T-cell (primary cell): ENCODE measurements at places on chromosomes 5 and 9. TPM values are rescaled to one million over a fixed set of nuclear protein-coding genes. Genes with fewer than 3 reads are reported as not detected.

- DNase-seq: no peak
Observed at GRCh38 chr5:15570491-15570890, 70.5 kb downstream of the FBXL7 start.

MORN5 gene
- not detected for total RNA-seq

DNA sequence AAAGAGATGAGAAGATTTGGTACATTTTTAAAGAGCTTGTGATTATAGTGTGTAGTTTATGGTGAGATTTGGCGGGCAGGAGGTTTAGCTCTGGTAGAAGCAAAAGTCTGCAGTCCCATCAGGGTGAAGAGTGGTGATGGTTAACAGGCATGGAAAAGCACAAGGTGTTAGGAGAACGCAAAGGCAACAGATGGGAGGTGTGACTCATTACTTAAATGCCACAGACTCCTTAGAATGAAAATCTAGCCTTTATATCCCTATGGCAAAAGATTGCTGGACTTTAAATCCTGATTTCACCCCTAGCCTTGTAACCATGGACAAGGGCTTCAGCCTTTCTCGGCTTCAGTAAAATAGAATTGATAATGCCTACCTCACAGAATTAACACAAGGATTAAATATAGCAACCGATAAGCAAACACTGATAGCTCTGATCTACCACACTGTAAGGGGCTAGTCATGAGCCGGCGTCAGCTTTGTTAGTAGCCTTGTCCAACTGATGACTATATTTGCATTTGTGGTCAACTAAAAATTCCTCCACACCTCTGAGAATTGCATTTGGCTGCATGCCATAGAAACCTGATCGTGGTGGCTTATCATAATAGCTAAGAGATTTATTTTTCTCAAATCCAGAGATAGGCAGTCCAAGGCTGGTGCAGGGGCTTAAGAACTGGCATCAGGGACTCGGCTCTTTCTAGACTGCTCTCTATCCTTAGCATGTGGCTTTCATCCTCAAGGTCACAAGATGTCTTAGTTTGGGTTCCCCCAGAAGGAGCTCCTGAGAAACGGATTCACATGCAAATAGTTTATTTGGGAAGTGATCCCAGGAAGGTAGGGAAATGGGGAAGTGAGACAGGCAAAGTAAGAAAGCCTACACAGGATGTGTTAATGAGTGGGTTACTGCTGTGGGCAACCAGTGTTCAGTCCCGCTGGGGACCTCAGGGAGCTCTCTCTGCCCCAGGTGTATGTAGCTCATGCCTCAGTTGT, 19.6 kb downstream of the MFAP3 start:
- DNase-seq: no peak

DNA sequence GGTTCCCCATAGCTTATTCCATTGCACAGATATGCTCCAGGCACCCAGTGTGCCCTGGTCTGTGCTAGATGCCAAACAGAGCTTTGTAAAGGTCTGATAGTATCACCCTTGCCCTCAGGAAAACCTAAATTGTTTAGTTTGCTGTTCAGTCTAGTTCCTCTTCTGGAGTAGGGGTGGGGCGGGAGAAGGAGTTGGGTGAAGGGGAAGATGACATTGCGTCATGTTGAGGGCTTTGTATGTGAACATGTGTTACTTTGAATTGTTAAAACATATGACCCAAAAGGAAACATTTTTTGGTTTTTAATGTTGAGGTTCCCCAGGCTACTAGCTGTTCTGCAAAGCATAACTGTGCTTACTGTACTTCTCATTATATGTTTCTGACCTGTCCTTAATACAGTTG, 40.6 kb downstream of the HACD4 start:
- no peak for DNase-seq

DNA sequence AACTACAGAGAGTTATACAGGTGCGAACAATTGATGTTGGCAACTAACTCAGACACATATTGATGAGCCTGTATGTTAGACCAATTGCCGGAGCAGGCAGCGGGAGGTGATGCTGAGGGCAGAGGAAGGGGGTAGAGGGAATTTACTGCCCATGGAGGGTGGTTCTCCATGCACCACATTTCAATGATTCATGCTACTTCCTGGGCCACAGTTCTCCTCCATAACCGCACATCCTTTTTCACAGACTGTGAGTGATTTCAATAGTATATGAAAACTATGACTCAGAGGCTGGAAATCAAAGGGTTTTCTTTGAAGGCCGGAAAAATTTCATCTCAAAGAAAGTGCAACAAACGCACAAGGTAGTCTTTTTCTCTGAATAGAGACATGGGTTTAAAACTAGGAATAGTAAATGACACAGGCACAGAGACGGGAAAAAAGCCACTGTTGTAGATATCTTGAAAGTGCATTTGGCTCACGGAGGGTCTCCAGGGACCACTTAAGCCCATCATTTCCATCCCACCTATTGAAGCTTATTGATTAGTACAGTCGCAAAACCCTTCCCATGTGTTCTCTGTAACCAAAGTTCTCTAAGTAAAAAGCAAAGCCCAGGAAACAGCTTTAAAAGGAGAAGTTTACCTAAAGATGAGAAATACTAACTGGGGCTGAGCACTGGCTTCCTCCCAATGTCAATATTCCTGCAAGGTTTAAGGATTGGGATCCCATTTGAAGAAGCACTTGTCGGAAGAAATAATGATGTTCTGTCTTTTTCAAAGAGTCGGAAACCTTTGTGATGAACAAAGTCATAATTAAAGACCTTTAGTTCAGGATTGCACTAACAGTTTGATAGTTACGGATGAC, 28.0 kb upstream of the ADAM19 start:
- DNase-seq: peak; percentile 42

DNA sequence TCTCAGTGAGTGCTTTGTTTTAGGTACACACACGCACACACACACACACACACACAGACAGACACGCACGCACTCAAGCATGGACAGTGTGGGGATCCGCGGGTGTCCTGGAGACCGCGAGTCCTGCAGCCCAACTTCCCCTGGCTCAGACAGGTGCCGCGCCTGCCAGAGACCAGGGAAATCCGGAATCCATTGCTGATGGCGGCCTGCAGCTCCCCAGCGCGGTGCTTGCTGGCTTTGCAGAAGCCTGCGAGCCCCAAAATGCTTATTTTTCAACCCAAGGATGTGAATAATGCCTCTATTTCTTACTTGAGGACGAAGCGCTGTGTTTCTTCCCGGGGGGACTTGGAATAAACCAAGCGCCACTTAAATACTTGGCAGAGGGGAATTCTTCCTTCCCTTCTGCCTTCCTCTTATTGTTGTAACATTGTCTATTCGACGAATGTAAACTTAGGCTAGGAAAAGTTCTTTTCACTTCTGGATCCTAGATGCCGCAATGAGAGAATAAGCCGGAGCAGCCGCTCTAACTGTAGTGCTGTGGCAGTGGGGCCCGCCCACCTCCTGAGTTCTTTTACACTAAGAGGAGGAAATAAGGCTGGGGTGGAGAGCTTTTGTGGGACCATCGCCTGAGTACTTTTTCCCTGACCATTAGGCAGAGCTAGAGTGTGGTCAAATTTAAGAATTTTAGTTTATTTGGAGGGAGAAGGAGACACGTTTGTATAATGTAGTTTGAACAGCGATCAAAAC, 802 bp downstream of the ITGA2 start:
- DNase-seq: peak; percentile 18

GRCh38 chr9:69433392-69433791, 108.4 kb downstream of the ENTREP1 start:
- DNase-seq: no peak

PCDHGA5 gene
- total RNA-seq: 0.06 TPM

ZNF474 gene
- total RNA-seq: 0.51 TPM

DNA sequence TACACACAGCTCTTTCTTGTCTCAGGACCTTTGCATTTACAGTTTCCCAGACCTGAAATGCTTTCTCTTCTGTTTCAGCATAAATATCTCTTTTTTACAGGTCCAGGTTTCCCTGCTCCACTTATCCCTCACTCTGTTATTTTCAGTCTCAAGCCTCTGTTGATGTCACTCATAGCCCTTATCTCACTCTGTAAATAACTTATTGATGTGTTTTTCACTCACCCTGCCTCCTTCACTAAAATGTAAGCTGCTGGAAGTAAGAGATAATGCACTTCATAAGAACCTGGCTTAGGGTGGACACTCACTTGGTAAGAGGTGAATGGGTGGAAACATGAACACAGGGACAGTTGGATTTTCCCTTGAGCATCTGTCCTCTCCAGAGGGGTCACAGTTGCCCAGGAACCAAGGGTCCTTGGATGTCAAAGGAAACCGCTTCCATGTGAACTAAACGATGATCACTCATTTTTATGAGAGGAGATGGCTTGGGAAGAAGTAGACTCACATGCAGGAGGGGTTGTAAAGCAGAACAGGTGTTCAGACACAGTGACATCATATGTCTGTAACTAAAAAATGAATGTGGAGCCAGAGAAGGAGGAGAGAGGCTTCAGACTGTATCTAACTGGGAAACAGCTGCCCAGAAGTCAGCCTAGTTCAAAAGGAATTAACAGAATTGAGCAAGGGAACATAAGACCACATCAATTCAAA, 5.5 kb upstream of the HTR4 start:
- DNase-seq: no peak

GRCh38 chr5:78541086-78541654, 107.4 kb downstream of the LHFPL2 start:
- DNase-seq: no peak

PCDHGA12 gene
- total RNA-seq: 0.14 TPM

DNA sequence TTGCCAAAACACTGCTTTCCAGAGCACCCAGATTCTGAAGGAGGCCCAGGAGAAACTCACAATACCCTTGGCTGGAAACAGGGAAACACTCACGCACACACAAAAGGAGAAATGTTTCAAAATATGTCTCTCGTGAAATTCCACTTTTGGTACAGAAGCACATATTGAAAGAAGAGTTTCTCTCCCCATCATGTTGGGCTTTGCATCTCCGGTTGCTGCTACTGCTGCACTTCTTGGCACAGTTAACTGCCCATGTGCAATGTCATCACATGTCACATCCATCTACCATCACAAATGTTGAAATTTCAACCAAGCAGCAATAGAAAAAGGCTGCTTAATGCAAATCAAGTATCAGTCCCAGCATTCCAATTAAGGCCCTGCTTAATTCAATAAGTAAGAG, 72.1 kb downstream of the ABCA1 start:
- DNase-seq: no peak

GRCh38 chr5:90134892-90135291, 274.7 kb downstream of the CETN3 start:
- DNase-seq: no peak
